Bronchial smooth muscle cell (primary cell): ENCODE measurements at places on chromosomes 5 and 9. TPM values are rescaled to one million over a fixed set of nuclear protein-coding genes. Genes with fewer than 3 reads are reported as not detected.

The PHYHD1 gene
- 16.2 and 16.3 TPM in 2 replicates for total RNA-seq

The PCDHGA3 gene
- 1.0 and 1.9 TPM in 2 replicates for total RNA-seq

The CARTPT gene
- not detected in 2 replicates for total RNA-seq

The PTGES gene
- total RNA-seq, result 48.9 and 74.7 TPM in 2 replicates

The TNFSF15 gene
- 0.09 and 0.16 TPM in 2 replicates for total RNA-seq

The ARID3C gene
- not detected in 2 replicates for total RNA-seq
